ENCODE measurements at places on chromosomes 5 and 9. TPM values are rescaled to one million over a fixed set of nuclear protein-coding genes. Genes with fewer than 3 reads are reported as not detected.
A peak's percentile ranks its signal among the peaks of the same experiment; 100 is the strongest.

Gene RIC1
- 22.0 TPM for total RNA-seq

Gene SFXN1
- total RNA-seq, result 90.6 TPM

Gene SLC36A2
- not detected for total RNA-seq

Gene MCC
- total RNA-seq, result 4.3 TPM

Gene SLC4A9
- total RNA-seq, result not detected

Gene GABBR2
- total RNA-seq, result 0.75 TPM

Gene IFNA13
- not detected for total RNA-seq

DNA sequence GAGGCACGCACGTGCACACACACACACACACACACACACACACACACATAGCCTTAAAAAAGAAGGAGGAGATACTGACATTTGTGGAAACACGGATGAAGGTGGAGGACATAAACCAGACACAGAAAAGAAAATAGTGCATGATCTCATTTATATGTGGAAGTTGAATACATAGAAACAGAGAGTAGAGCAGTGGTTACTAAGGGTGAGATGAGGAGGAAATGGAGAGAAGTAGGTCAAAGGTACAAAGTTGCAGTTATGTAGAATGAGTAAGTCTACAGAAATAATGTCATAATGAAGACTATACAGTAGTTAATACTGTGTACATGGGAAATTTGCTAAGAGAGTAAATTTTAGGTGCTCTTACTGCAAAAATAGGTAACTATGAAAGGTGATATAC is 412.2 kb upstream of the CDH9 start:
- no peak for DNase-seq

DNA sequence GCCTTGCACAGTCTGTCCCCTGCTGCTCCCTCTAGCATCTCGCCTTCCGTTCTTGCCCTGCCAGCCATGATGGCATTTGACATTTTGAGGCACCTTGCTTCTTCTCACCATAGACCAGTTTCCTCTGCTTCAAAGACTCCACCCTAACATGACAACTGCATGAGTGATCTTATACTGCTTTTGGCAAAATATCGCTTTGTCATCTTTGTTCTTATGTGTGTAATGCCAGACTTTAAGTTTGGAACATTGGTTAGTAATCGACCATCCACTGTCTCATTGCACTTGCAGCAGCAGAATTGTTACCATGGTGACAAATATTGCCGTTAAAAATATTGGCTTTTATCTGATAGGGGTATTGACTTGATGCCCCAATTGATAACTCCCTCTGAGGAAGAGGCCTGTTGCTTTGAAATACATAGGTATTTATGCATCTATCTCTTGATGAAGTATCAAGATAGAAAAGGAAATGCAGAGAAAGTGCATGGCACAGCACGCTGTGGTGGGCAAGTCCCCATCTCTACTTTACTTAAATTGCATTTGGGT is 6.8 kb downstream of the GARIN3 start:
- DNase-seq, result no peak

- no peak for DNase-seq
These were observed 1.9 kb downstream of the SLC2A8 start for GRCh38 chr9:127398715-127399400.

DNA sequence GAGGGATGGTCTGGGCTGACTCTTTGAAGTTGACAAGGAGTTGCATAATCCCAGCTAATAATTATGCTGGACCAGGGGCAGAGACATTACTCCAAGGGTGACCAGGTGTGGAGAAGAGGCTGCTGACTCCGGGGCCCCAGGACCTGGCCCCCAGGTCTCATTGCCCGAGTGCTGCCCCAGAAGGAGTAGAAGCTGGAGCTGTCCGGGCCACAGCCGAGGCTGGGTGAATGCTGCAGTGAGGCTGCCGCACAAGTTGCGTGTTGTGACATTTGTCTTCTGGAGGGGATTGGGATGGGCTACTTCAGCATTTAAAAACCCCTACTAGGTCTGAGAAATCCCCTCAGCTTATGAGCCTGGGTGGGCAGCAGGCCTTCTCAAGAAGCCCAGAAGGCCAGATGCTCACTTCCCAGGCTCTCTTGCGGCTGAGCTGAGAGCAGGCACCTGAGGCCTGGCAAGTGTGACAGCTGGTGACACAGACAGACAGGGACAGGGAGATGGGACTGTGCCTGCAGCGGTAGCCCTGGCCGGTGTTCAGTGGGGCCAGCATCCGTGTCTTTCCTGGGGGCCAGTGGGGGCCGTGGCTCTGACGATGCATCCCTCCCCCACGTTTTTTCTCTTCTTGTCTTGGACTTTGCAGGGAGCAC is 122.8 kb downstream of the KCNIP1 start:
- no peak for DNase-seq

DNA sequence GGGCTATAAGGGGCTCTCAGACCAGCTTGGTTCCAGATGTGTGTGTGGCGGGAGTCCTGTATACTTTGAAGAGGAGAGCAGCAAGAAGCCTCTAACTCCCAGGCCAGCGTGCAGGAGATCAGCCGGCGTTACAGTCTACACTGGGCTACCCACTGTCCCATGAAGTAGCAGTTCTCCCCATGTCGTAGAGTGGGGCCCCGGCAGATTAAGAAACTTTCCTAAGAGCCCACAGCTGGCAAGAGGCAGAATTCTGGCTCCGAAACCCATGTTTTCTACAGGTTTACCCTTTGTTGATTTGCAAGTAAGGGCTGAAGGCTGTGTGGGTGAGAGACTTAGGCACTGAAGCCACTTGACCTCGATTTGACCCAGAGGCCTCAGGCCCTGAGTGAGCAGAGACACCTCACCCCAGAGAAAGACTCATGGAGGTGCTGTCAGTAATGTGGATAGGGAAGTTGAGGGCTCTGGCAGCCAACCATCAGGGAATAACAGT is 881 bp upstream of the B4GALT1 start:
- DNase-seq, result no peak

DNA sequence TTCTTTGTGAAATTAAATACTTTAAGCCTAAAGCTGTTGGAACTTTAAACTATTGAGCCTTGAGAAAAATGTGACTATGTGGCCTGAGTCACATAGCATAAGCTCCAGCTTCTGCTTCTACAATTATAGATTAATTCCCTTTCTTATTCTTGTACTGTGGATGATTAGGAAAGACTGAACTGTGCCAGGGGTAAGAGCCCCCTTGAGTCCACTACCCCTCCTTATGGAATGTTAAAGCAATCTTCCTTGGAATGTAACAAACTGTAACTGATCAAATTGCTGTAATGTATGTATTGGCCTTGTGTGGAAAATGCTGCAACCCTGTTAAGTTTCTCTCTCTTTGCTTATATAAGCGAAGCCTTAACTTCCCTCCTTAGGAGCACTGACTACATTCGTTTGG is 273.2 kb downstream of the FAM170A start:
- DNase-seq, result no peak

DNA sequence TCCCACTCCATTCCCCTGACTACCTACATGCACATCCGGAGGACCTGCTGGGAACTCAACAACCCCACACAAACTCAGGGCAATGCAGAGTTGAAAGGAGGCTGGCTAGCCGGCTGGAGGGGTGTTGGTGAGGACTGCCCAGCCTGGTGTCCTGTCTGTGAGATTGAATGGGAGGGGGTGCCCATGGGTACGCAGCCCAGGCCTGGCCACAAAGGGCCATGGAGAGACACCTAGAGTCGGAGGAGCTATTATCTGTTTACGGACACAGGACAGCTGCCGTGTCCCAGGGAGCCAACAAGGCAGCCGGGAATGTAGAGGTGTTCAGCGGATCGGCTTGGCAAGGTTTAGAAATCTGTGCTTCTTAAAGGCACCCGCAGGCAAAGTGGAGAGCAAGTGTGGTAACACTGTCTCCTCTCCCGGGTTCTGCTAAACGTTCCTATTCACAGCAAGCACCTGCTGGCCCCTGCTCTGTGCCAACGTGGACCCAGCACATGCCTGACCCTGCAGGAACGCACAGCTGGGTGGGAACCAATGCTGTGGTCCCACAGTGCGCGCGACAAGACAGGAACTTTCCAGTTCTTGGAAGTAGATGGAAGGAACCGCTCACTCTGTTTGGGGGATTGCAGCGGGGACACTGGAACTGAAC is 166.7 kb downstream of the DAB2IP start:
- no peak for DNase-seq

DNA sequence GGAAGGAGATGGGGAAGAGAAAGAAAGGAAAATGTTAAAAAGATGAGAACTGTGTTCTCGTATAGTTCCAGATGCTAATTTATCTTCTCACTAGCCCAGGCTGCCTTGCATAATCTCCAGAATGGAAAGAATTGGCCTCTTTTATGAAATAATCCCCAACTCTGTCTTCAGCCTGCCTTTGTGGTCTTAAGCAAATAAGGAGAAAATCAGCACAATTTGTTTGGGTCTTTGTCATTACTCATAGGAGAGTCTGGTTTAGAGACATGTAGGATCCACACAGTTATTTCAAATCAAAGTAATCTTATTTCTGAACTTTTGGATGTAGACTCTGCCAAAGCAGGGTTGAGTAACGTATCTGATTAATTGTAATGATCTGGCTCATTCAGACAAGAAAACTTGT is 50.7 kb upstream of the CAMK4 start:
- DNase-seq, result no peak

DNA sequence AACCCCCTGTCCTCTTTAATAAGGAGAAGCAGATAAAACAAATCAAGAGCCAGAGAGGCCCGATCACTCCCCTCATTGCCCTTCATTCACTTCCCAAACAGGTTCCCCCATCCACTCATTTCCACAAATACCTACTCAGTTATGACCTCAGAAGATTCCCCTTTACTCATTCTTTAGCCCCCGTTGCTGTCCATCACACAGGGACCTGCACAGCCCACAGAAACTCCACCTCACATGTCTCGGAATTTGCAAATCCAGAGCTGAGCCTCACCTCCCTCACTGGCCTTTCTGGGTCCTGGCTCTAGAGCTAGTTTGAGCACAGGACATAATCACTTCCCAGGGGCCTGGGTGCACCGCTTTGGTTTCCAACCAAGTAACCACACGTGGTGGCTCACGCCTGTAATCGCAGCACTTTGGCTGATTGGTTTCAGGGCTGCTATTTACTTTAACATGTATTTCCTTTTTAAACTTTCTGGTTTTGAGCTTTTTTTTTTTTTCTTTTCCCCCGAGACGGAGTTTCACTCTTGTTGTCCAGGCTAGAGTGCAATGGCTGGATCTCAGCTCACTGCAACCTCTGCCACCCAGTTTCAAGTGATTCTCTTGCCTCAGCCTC is 17.8 kb downstream of the ATP6V0E1 start:
- DNase-seq, result no peak

DNA sequence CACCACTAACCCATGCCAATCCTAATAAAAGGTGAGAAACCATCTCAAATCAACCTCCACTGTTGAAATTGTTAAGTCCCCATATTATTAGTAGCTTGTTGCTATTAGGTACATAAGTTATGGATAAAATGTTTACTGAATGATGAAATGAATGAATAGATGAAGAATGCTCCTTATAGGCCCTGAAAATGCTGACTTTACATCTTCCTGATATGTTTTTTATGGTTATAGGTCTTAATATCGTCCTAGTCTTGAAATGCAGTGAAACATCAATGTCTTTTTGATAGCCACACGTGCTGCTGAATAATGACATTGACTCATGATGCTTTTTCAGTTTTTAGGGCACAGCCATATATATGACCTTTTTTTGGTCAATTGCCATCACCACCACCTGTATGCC is 277.7 kb downstream of the SAXO1 start:
- no peak for DNase-seq

GRCh38 chr9:77773381-77773780 is 125.3 kb upstream of the GNA14 start:
- no peak for DNase-seq

DNA sequence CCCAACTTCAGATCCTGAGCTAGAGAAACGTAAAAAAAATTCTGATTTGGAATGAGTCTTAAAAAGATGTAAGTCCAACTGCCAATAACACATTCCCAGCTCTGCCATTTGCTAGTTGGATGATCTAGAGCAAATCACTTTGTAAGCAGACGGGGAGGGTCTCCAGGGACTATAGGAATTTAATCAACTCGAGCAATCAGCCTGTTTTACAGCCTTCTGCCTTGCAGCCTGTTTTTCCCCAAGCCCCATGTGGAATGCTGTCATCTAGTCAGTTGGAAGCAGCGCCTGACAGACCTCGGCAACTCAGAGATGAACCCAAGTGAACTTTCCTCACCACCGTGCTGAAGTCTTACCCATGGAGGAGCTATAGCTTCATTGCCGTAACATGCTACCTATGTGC is 34.8 kb upstream of the HRH2 start:
- no peak for DNase-seq

DNA sequence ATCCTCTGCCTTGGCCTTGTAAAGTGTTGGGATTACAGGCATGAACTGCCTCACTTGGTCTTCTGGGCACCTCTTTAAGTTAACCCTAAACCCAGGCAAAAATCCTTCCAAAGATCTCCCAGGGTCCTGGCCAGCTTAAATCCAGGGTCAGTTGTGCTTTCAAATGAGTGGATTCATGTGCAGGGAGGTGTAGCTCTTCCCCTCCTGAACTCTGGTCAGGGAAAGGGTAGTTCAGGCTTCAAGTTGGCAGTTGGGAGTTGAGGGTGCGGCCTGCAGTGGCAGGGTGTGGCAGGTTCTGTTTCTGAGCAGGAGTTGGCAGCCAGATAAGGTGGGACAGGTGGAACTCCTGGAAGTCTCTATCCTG is 3.6 kb downstream of the HNRNPAB start:
- no peak for DNase-seq

DNA sequence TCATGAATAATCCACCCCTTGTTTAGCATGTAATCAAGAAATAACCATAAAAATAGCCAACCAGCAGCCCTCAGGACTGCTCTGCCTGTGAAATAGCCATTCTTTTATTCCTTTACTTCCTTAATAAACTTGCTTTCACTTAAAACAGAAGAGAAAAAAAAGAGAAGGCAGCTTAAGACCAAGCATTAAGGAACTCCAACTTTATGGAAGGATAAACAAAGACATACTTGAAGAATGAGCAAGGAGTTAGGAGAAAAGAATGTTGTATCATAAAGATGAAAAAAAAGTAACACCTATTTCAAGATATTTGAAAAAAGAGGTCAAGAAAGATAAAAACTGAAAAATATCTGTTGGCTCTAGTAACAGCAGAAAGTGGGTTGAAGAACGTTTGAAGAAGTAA is 107.6 kb downstream of the RNF180 start:
- no peak for DNase-seq

GRCh38 chr9:123453831-123454321 is 97.9 kb downstream of the CRB2 start:
- no peak for DNase-seq

- peak; percentile 19 for DNase-seq
These were observed 103.7 kb downstream of the ATPSCKMT start for GRCh38 chr5:10145923-10146401.

DNA sequence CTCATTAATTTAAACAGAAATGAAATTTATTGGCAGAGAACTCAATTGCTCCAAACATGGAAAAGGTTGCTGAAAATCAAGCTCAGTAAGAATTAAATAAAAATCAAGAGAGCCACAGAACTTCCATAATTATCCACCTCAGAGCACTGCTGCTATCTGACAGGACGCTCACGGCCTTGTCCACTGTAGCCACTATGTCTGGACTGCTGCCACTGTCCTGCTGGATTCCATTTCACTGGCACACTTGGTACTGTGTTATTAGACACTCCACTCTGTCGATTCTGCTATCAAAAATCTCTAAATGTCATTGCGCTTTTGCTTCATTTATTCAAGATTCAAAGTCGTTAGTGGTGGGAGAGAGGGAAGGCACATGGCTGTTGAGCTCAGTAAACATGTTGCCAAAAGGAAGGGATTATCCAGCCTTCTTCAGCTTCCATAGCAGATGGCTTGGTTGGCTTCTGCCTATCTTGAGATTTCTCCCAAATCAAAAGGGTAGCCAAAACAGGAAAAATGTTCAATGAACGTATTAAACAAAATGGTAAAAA is 815.0 kb downstream of the CDH18 start:
- DNase-seq, result no peak
